ENCODE measurements at places on chromosomes 6 and 20.

DNA sequence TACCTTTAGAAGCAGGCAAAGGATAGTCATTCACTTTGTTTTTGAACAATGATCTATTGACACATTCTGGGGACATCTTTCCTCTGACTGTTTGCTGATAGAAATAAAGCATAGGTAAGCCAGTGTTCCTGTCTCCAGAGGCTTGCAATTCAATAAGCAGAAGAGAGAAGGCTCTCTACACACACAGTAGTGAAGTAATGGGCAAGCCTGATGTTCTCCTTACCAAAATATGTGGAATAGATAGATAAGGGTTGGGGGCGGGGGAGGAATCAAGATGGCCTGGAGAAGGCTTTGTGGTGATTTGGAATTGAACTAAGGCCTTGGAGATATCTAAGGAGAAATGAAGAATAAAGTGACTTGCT lies 27.3 kb downstream of the PAQR8 start:
- no peak for DNase-seq

- no peak for DNase-seq
Observed at GRCh38 chr6:128567029-128567428, 46.6 kb upstream of the PTPRK start.

DNA sequence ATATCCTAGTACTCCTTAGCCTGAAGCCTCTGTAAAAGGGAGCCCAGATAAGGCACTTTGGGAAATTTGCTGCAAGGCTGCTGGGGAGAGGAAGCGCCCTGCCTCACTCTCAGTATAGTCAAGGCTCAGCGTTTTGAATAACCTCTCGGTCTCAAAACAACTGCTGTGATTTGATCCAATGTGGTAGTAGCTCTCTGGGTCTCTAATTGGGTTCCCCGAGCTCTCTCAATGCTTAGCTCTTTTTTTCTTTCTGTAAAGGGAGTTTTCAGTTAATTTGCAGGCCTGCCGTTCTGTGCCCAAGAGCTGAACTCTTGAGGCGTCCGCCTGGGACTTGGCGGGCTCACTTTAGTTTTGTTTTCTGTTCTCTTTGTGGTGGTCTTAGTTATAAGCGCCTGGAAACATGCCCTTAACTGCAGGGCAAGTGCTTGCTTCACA lies 41.2 kb downstream of the ZHX3 start:
- no peak for DNase-seq

GRCh38 chr6:18327626-18328025 lies 59.5 kb upstream of the RNF144B start:
- DNase-seq, result no peak

DNA sequence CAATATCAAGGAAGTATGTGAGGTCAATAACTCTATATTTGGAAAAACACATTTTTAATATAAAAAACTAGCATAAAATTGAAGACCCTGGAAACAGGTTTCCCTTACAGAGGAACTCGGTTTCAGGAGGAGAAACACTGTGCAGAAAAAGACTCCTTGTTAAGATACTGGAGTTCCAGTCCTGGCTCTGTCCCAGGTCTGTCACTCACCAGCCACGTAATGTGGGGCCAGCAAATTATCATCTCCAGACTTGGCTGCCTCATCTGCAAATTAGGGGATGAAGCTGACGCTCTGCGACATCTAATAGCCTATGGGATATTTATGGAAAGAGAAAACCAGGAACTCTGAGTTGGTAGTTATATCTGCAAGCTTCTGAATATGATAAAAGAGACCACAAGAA lies 702.7 kb downstream of the EPHA7 start:
- DNase-seq, result no peak

DNA sequence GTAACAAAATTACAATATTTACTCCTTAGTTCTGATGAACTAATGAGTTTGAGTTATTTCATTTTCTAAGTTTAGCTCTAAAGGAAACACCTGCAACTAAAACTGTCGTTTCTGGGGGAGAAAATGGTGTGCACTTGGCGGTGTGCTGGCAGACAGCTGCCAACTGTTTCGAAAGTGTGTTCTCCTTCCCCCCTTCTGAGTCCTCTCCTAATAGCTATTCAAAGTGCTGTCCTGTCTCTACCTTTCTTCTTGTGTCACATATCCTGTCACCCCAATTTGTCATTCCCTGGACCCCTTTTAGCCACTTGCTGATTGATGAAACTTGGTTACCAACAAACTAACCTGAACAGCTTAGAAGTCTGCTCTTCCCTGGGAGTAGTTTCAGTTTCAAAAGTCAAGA lies 4.9 kb upstream of the UBE2J1 start:
- DNase-seq, result no peak

DNA sequence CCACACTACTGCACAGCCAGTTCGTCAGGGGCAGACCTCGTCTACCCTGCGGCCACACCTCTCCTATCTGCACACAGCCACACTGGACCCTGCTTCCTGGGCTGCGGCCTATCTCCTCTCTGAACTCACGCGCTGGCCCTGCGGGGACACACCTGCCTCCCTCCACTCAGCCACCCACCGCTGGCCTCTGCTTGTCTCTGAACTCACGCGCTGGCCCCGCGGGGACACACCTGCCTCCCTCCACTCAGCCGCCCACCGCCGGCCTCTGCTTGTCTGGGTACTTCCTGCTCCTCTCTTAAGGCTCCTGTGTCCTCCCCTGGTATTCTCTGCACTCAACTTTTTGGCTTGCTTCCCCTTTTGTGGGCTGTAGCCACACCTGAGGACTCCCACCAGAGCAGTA lies 52.3 kb downstream of the HUS1B start:
- DNase-seq, result no peak

GRCh38 chr6:114375541-114376192 lies 32.8 kb upstream of the HS3ST5 start:
- no peak for DNase-seq

- DNase-seq, result no peak
Observed at GRCh38 chr6:44660561-44661220, 273.2 kb downstream of the CDC5L start.

- DNase-seq, result peak; percentile 93
Observed at GRCh38 chr6:44058617-44059358, 68.5 kb downstream of the MRPL14 start.

DNA sequence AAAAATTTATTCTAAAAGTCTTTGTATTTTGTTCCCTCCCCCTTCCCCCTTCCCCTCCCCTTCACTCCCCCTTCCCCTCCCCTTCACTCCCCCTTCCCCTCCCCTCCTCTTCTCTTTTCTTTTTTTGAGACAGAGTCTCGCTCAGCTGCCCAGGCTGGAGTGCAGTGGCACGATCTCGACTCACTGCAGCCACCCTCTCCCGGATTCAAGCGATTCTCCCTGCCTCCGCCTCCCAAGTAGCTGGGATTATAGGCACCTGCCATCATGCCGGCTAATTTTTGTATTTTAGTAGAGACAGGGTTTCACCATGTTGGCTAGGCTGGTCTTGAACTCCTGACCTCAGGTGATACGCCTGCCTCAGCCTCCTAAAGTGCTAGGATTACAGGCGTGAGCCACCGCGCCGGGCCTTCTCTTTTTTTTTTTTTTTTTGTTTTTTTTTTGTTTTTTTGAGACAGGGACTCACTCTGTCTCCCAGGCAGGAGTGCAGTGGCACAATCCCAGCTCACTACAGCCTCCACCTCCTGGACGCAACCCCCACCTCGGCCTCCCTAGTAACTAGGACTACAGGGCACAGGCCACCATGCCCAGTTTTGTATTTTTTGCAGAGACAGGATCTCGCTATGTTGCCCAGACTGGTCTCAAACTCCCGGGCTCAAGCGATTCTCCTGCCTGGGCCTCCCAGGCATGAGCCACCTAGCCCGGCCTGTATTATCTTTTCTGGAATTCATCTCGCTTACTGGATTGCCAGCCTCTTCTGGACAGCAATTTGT lies 1.1 kb upstream of the AFG1L start:
- DNase-seq, result no peak

DNA sequence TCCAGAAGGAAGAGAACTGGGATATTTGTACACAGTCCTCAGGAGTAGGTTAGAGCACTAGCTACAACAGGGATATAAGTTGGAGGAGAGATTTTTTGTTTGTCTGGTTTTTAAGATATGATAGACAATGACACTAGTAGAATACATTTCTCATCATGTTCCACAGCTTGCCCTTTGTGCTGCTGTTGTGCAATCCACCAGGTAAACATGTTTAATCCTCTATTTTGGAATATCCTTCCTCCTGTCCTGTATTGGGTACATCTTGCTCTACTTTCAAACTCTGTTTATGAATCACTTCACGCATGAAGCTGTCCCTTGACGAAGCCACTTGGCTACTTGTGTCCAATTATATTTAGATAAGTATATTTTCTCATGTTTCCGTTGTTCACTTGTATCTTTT lies 153.6 kb upstream of the TENT5A start:
- no peak for DNase-seq

- no peak for DNase-seq
Observed at GRCh38 chr6:149995971-149996370, 29.4 kb downstream of the RAET1L start.

GRCh38 chr20:38205001-38205400 lies 39.9 kb upstream of the TGM2 start:
- no peak for DNase-seq

DNA sequence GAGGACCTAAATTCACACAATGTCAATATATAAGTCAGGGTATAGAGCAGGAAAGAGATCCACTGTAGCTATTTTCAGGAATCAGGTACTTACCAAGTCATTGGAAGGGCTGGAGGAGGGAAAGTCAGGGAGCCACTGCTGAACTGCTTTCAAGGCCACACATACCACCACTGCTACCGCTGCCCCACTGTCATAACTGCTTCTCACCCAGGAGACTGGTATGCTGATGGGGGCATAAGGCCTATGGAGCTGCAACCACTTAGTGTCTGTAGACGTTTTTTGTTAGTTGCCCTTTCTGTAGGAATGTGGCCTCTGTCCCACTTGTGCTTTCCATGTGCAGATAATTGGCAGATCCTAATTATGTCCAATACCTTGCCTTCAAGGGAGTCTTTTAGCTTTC lies 5.4 kb downstream of the SMAP1 start:
- DNase-seq, result no peak

DNA sequence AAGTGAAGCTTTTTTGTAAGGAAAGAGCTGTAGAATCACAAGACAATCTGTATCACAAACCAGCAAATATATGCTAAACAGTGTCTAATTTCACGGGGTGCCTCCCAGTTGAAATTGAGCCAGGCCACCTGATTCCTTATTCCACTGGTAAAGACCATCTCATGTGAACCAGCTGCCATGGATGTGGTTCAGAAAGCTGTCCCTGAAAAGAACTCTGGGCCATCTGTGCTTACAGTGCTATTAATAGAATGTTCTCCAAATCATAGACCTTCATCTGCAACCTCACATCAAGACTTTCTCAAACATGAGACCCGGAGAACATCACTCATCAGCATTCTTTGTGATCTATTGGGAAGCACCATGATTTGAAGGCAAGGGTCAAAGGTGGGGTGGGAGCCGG lies 89.7 kb downstream of the FBXO5 start:
- DNase-seq, result no peak

- no peak for DNase-seq
Observed at GRCh38 chr20:15319439-15319838, 982.0 kb upstream of the FLRT3 start.

GRCh38 chr6:120899932-120900331 lies 434.3 kb downstream of the TBC1D32 start:
- no peak for DNase-seq

GRCh38 chr6:27836783-27837624 lies 75.2 kb downstream of the OR2B2 start:
- no peak for DNase-seq

DNA sequence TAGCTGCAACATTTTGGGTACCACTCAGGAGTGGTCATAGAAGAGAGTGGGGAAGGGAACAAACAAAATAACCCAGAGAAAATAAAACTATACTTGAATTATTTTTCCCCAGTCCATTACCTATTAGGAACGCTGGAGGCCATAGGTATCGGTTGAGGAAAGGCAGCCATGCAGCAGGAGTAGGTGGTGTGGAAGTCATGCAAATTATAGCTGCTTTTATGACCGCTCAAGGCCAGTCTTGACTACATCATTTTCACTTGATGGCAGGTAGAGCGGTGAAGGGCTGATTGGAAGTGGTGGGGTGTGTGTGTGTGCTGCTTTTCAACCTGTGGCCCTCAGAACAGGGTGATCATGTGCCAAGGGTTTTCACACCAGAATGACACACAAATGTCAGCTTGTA lies 36.5 kb upstream of the KIF13A start:
- no peak for DNase-seq

GRCh38 chr6:13273931-13274706 lies 54.2 kb downstream of the TBC1D7 start:
- DNase-seq, result no peak

DNA sequence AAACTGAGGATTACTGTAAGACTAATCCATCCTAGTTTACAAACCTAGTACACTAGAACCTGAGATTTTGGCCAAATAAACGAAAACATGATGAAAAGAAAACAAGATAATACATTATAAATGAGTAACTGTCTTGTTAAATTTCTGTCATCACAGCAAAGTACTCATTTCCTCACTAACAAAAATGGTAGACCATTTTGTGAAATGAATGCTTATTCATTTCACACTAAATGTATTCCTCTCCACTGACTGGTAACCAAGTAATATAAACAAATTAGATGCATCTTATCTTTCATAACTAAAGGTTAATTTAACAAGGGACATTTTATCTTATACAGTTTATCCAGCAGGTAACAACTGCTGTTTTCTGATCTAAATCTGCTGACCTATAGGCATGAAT lies 143.7 kb downstream of the REV3L start:
- no peak for DNase-seq

DNA sequence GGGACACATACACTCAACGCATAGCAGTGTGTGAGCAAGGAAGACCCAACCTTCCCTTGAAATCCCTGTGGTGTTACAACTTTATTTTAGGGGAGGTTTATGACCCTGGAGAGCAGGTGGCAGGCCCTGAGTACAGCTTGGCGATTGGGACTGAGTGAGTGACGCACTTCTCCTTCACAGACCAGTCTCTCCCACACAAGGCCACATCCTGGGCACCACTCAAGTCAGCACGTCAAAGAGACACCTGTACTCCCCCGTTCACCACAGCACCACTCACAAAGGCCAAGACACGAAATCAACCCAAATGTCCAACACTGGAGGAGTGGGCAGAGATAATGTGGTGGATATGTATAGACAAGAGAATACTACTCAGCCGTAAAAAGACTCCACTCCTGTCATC lies 57.0 kb upstream of the FRMD1 start:
- DNase-seq, result no peak

DNA sequence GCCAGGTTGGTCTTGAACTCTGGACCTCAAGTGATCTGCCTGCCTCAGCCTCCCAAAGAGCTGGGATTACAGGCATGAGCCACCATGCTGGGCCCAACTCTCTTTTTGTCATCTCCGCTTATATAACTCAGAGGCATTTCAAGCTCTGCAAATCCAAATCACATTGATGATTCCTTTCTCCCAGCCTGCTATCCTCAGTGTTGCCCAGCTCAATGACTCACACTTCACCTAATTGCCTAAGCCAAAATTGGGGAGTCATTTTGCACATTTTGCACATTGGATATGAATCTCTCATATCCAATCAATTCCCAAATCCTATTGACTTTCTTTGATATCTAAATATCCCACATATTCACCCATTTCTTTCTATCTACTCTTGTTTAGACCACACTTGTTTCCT lies 3.9 kb downstream of the UTRN start:
- no peak for DNase-seq

- DNase-seq, result no peak
Observed at GRCh38 chr20:19348582-19348981, 136.1 kb downstream of the SLC24A3 start.
